ENCODE measurements at places on chromosomes 7 and 10. TPM values are rescaled to one million over a fixed set of nuclear protein-coding genes. Genes with fewer than 3 reads are reported as not detected.
A peak's percentile ranks its signal among the peaks of the same experiment; 100 is the strongest.

GPR85 gene
- 2.0 TPM for total RNA-seq

GRK5 gene
- 19.2 TPM for total RNA-seq

CPN1 gene
- total RNA-seq: not detected

- DNase-seq: no peak
- H3K27ac ChIP-seq: no peak overlapping the region
- H3K4me1 ChIP-seq: peaks cover 4% of the 10 kb centered on the region
- no peak overlapping the region for H3K4me3 ChIP-seq
Observed at GRCh38 chr7:24734306-24734705, 23.0 kb downstream of the GSDME start.

GRCh38 chr10:75743291-75743778 lies 311.9 kb downstream of the LRMDA start:
- H3K36me3 ChIP-seq: no peaks in the 10 kb centered on the region
- no peaks in the 10 kb centered on the region for H3K4me1 ChIP-seq
- H3K4me3 ChIP-seq: no peak overlapping the region
- H3K27ac ChIP-seq: no peak overlapping the region

DNA sequence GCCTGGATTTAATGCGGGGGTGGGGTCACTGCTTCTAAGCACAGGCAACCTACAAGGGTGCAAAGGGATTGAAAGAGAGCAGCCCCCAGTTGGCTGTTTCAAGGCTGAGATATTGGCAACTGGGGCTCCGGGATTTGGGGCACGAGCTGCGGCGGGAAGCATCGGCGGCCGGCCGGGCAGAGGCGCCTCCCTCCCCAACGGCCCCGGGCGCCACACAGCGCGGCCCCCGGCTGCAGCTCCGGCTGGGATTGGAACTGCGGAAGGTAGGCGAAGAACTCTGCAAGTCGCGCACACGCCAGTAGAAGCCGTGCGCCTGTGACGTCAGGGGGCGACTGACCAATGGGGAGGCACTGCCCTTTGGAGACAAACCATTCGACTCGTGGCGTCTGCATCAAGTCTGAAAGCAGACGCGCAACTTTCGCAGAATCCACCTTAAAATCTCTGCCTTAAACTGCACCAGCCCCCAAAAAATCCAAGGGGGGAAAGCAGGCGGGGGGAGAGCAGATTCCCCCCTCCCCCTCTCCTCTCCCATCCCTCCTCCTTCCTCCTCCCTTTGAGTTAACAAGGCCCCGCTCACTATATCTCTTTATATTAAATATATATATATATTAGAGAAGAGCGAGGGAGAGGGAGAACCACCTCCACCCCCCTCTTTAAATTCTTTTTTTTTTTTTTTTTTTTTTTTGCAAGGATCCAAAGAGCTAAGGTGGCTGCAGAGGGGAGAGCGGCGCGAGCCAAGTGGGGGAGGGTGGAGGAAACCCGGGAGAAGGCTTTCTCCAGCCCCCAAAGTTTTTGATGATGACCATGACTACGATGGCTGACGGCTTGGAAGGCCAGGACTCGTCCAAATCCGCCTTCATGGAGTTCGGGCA lies at the start of gene DLX6:
Gene DLX6, plus strand, starts transcription at position 371 of the 872 bp plus-strand sequence. Its CDS starts 425 bp downstream, at position 796.
- H3K27me3 ChIP-seq: peaks cover 67% of the 10 kb centered on the region
- DNase-seq: no peak
- H3K4me3 ChIP-seq: peak within 1 kb of the TSS; percentile 43
- no peak within 1 kb of the TSS for H3K27ac ChIP-seq
- no peaks in the 10 kb centered on the region for H3K36me3 ChIP-seq

- DNase-seq: no peak
- no peaks in the 10 kb centered on the region for H3K36me3 ChIP-seq
- H3K27ac ChIP-seq: no peak overlapping the region
- no peak overlapping the region for H3K4me3 ChIP-seq
Observed at GRCh38 chr7:150924369-150924781, 53.7 kb downstream of the KCNH2 start.

DNA sequence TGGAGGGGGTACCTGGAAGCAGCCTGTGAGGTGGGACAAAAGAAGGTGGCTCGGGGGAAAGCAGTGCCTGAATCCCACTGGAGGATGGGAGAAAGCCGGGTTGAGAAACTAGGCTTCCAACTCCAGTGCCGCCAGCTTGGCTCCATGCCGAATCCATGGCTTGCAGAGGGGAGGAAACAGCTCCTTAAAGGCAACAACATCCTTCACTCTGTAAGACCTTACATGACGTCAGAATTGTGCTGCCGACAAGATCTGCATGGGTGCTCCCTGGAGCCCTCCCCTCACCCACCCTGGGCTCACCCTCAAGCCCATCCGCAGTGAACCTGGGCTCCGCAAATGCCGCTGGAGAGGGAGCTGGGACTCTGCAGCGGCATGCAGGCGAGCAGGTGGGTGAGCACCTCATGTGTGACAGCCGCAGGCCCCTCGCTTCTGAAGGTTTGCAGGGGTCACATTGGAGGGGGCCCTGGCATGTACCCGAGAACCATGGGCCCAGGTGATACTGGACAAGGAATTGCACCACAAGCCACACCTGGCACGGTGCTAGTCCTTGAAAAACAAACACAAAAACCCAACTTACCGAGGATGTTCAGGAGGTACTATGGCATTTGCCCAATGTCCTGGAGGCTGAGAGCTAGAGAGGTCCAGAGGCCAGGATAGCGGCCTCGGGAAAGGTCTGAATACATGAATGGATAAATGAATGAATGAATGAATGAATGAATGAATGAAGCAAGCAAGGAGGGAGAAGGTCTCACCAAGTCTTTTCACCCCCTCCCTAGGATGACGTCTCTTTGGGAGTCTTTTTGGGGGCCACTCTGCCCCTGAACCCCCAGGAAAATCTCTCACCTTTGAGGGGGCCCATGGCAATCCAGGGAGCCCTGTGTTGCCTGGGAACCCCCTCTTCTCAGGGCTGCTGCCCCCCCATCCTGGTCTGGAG lies 238.6 kb upstream of the SHH start:
- no peak overlapping the region for H3K4me3 ChIP-seq
- H3K27me3 ChIP-seq: no peaks in the 10 kb centered on the region
- no peaks in the 10 kb centered on the region for H3K4me1 ChIP-seq
- DNase-seq: no peak

- no peaks in the 10 kb centered on the region for H3K27me3 ChIP-seq
- DNase-seq: no peak
- H3K4me1 ChIP-seq: no peaks in the 10 kb centered on the region
Observed at GRCh38 chr7:40425696-40426095, 290.9 kb downstream of the SUGCT start.

DNA sequence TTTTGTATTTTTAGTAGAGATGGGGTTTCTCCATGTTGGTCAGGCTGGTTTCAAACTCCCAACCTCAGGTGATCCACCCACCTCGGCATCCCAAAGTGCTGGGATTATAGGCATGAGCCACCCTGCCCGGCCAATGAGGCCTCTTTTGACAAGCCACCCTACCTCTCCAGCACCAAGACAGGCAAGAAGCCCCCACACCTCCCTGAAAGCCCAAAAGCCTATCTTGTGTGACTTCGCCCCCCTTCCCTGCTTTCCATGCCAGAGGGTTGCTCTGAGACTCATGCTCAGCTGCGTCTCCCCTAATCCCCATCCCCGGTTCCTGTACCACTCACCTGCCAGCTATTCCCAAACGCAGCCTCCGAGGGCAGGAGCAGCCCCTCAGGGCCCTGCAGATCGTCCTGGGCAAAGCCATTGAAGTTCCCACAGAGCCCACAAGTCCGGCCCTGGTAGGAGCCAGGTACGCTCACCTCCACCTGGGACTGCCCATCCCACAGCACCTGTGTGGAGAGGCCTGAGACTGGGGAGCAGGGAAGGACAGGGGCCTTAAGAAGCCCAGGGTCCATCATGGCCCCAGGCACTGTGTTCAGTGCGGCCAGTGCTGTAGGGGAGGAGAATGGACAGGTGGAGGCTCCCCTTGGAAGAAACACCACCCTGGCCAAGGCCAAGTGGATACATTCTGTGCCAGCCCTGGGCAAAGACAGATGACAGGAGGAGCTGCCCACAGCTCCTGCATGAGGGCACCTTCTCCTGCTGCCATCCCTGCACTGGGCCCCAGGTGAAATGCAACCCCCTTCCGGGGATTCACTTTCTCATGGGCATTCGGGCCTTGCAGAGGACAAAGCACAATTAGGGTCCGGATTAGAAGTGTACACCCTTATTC lies 15.8 kb downstream of the ATP6V1F start:
- no peak for DNase-seq
- H3K4me3 ChIP-seq: no peak overlapping the region
- no peaks in the 10 kb centered on the region for H3K36me3 ChIP-seq
- no peaks in the 10 kb centered on the region for H3K4me1 ChIP-seq
- H3K27ac ChIP-seq: no peak overlapping the region

GRCh38 chr7:72275382-72276070 lies 136.6 kb downstream of the CALN1 start:
- H3K4me1 ChIP-seq: no peaks in the 10 kb centered on the region
- no peaks in the 10 kb centered on the region for H3K36me3 ChIP-seq
- no peak overlapping the region for H3K27ac ChIP-seq

DNA sequence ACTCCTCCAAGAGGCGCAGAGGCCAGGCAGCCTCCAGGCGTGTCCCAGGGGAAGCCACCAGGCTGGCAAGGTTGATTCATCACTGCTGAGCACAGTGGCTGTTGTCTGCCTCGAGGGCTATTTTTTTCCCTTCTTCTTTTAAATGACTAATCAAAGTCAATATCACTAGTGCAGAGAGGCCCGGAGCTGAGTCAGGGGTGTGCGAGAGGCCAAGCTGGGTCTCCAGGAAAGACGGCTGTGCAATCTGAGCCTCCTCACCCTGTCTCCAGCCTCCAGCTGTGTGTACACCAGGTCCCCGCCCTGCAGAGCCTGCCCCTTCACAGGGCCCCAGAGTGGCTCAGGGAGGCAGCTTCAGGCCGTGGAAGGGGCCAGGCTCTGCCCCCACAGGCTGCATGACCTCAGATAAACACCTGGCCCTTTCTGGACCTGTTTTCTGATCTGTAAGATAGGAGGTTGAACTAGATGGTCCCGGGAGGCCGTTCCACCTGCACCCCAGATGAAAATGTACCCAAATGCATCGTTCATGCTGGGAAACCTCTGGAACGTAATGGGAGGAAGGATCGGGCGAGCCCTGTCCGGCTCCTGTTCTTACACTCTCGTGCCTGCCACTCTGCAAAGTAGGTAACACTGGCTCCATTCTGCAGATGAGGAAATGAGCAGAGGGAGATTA lies 3.7 kb downstream of the STX1A start:
- no peaks in the 10 kb centered on the region for H3K4me1 ChIP-seq
- H3K36me3 ChIP-seq: no peaks in the 10 kb centered on the region
- H3K27ac ChIP-seq: no peak overlapping the region
- H3K4me3 ChIP-seq: no peak overlapping the region

DNA sequence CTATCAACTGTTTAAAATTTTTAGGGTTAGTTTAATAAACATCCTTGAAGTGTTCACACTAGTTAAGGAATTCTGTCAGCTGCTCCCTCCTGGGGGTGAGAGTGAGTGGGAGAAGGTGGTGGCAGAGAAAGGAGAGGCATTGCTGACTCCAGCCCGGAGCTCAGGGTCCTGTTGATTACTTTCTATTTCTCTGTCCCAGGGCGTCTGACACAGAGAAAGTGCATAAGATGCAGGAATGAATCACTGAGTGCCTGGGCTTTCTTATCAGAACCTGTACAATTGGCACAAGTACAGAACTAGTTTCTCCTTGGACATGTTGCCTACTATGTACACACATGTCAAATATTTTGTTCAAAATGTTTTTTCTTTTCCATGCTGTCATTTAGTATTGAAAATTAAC lies 410.8 kb upstream of the COBL start:
- DNase-seq: no peak
- H3K36me3 ChIP-seq: no peaks in the 10 kb centered on the region
- no peak overlapping the region for H3K4me3 ChIP-seq
- no peaks in the 10 kb centered on the region for H3K4me1 ChIP-seq
- no peaks in the 10 kb centered on the region for H3K27me3 ChIP-seq

- no peak overlapping the region for H3K27ac ChIP-seq
- DNase-seq: no peak
- no peak overlapping the region for H3K4me3 ChIP-seq
- H3K4me1 ChIP-seq: no peaks in the 10 kb centered on the region
- no peaks in the 10 kb centered on the region for H3K27me3 ChIP-seq
Observed at GRCh38 chr10:38072552-38072951, 21.6 kb upstream of the ZNF37A start.

DNA sequence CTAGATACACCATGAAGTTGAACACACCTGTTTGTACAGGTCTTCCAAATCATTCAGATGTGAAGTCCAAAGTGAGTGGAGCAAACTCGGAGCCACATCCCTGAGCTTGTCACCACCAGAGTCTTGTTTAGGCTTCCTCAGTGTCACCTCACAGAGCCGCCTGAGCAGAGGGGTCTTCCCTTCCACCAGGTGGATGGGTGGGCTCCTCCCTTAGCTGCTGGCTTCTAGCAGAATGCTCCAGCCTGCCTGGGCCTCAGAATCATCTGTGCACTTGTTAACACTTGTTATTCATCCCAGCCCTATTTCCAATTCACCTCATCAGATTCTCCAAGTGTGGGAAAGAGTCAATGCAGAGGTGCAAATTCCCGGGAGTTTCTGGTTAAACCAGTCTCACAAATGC lies 32.5 kb downstream of the C10orf71 start:
- no peak for DNase-seq
- H3K4me1 ChIP-seq: no peaks in the 10 kb centered on the region
- H3K36me3 ChIP-seq: no peaks in the 10 kb centered on the region
- no peaks in the 10 kb centered on the region for H3K27me3 ChIP-seq
- no peak overlapping the region for H3K27ac ChIP-seq

GRCh38 chr7:8146106-8146787 lies 115.7 kb downstream of the ICA1 start:
- no peak overlapping the region for H3K4me3 ChIP-seq
- no peaks in the 10 kb centered on the region for H3K4me1 ChIP-seq
- no peaks in the 10 kb centered on the region for H3K27me3 ChIP-seq
- H3K36me3 ChIP-seq: no peaks in the 10 kb centered on the region

DNA sequence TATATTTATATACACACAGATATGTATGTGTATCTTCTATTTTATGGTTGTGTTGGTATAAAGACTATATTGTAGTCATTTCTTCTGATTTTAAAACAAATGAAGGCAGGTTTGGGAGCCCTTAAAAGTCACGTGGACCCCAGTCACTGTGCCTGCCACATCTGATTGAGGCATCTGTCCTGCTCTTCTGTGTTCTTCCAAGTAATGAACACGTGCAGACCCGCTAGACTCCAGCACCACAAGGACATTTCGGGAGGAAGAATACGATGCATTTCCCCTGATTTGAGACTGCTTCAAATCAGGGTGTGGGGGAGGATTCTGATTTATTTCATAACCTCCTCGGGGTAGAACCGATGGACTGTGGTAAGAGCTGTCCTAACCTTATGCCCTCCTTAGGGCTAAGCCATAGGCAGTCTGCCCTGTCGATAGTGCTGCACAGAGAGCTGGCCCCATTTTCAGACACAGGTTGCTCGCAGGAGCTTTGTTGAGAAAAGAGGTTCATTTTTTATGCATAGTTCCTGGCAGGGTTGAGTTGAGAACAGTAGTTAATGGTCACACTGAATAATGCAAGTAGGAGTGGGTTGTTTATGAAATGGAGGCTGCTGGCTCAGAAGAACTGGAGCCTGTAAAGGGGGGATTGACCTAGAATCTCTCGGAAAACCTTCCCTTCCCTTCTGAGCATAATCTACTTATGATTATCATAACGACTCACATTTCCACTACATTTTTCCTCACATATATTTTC lies 55.0 kb upstream of the C10orf120 start:
- H3K27ac ChIP-seq: no peak overlapping the region
- H3K36me3 ChIP-seq: no peaks in the 10 kb centered on the region
- H3K27me3 ChIP-seq: no peaks in the 10 kb centered on the region
- no peak overlapping the region for H3K4me3 ChIP-seq
- DNase-seq: no peak
- no peaks in the 10 kb centered on the region for H3K4me1 ChIP-seq
